Activated naive CD4-positive, alpha-beta T cell (primary cell): ENCODE measurements at places on chromosomes 11 and 22.

GRCh38 chr11:130874396-130874795 is 41.9 kb downstream of the SNX19 start:
- no peak for DNase-seq

- no peak for DNase-seq
Measured at GRCh38 chr11:95589893-95590612, 199.5 kb downstream of the FAM76B start.

DNA sequence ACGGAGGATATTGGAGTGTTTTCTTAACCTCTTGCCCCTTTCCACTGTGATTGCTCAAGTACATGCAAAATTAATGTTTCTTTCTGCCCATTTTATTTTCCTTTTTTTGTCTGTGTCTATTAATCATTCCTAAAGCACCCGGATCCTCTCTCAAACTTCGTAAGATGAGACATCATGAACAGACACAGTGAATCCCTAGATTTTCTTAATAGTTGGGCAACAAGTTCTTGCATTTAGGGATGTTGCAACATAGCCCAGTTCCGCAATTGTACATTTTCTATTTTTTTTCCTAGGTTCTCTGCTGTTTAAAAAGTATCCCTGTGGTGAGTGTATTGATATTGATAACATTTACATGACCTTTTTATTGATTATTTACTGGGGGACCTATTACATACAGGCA is 2.9 kb downstream of the FAM111A start:
- DNase-seq = no peak

DNA sequence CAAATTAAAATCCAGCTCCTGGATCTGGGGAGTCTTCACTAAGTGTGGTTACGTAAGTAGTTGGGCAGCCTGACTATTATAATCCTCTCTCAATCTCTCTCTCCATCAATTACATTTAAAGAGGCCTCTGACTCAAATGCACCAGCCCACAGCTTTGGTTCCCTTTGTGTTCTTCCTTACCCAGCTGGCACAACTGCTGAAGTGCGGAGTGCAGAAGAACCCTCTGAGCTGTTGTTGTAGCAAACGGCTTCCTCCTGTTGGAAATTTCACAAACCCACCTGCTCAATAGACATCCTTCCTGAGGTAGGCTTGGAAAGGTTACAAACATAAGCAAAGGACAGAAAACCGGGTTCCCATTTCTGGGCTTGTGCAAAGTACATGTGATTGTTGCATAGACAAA is 17.0 kb upstream of the SORL1 start:
- DNase-seq = no peak

DNA sequence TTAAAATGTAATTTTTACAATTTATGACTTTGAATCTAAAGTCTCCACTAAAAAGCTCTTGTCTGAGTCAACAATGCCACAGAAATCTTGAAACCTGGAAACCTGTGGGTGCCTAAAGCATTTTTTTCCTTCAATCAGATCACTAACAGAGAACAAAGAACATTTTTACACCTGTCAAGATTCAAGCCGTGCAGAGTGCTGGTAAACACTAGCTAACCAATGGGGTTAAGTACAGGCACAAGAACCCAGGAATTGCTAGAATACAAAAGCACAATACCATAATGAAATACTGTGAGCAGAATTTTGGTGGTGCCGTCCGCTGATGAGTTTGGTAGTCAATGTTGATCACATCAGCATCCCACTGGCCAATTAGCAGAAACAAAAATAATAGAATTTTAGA is 380.3 kb upstream of the PITPNB start:
- DNase-seq = no peak

- DNase-seq = no peak
Measured at GRCh38 chr11:96367342-96367741, 22.4 kb downstream of the CCDC82 start.

DNA sequence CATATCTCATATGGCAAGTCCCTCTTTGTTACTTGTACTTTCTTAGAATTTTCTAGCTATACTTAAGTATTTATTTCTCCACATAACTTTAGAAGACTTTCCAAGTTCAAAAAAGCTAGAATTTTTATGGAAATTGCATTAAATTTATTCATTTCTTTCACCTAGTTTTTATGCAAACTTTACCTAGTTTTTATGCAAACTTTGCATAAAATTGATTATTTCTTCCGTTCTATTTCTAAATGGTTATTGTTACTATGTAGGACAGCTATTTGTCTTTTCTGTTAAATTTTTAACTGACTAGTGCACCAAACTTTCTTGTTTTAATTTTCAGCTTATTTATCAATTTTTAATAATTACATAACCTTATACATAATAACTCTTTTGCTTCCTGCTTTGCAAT is 3.2 kb upstream of the CREBZF start:
- no peak for DNase-seq

DNA sequence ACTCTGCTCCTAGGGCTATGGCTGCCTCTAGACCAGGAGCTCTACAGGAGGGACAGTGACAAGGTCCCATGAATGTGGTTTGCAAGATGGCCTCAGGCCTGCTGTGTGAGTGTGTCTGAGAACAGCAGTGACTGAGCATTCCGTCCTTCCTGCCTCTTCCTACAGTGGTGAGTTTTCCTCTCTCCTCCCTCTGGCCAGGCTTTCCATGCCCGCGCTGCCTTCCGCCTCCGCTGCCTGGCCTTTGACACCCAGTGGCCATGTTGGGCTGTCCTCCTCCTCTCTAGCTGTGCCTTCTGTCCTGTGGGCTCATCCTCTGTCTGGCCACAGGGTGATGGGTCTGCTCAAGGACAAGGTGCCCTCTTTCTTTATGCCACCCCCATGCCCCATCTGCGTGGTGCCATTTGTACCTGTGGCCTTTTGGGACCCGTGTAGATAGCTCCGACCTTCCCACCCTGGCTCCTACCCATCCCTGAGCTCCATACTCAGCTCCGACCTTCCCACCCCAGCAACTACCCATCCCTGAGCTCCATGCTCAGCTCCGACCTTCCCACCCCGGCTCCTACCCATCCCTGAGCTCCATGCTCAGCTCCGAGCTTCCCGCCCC is 970.4 kb downstream of the BRD1 start:
- no peak for DNase-seq

- DNase-seq = no peak
Measured at GRCh38 chr11:71263386-71263785, 11.0 kb upstream of the SHANK2 start.

DNA sequence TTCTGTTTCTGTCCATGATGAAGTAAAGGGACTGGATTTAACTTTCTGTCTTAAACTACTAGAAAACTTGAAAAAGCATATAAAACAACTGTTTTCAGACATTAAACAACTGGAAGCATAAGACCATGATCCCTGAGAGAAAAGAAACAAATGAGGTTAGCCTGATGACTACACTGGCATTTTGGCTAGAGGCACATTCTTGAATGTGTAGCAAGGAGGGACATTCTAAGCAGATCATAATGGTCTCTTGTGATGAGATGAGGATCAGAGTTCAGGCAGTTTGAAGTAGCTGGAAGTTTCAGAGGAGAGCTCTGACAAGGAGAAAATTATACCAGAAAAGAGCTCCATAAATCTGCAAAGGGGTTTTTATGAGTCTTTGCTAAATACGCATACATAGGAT is 75.4 kb downstream of the AASDHPPT start:
- no peak for DNase-seq

DNA sequence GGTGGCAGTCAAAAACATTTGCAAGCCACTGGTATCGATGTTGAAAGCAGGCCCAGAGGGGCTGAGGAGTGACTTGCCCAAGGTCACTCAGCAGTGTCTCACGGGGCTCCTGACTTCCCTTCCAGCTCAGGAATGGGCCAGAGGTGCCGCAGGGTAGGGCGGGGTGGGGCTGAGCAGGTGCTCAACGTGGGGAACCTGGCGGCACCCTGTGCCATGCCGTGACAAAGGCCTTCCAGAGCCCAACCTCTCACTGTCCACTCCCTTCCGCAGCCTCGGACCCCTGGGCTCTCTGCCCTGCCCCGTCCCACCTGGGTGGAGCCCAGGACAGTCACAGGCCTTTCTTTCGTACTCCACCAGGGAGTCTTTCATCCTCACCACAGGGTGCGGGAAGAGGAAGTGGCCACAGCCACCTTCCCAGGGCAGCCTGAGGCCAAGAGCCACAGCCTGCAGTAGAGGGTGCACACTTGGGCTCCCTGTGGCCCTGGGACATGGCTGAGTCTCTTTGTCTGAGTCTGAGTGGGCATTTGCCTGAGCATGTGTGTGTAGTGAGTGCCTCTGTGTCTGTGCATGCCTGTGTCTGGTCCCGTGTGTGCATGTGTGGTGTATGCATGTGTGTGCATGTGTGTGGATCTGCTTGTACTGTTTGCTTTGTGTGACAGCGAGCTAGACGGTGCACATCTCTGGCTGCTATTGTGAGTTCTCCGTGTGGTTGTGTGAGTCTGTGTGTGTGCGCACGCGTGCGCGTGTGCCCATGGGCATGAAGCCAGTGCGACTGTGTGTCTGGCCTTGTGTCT is 6.0 kb upstream of the LIF start:
- DNase-seq = no peak

DNA sequence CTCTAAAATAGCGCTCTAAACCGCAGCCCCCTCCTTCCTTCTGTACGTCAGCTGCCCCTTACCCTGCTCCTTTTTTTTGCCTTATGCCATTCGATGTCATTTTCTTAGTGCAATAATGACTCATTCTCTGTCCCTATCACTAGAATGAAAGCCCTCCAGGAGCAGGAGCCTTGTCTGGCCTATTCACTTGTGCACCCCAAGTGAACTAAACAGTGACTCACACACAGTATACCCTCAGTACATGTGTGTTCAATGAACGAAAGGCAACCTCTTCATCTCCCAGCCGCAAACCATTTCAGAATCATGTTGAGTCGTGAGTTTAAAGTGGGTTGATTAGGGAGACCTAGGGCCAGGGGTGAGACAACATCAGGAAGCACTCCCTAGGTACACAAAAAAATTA is 50.7 kb upstream of the SPATA19 start:
- no peak for DNase-seq
